ENCODE measurements at places on chromosomes 3 and 15. TPM values are rescaled to one million over a fixed set of nuclear protein-coding genes. Genes with fewer than 3 reads are reported as not detected.

The USP50 gene
- total RNA-seq, result not detected

The GOLGA8H gene
- total RNA-seq, result not detected

The RHOV gene
- not detected for total RNA-seq

- H3K27me3 ChIP-seq, result no peaks in the 10 kb centered on the region
- no peaks in the 10 kb centered on the region for H3K4me1 ChIP-seq
- no peak for DNase-seq
- H3K4me3 ChIP-seq, result no peak overlapping the region
These were observed 58.0 kb upstream of the TEX9 start for GRCh38 chr15:56307180-56307579.

GRCh38 chr3:71149959-71150954, 433.3 kb downstream of the FOXP1 start:
- peak overlapping the region; percentile 54 for H3K4me3 ChIP-seq
- DNase-seq, result no peak
- H3K36me3 ChIP-seq, result peaks cover 11% of the 10 kb centered on the region
- peaks cover 38% of the 10 kb centered on the region for H3K4me1 ChIP-seq

- no peaks in the 10 kb centered on the region for H3K36me3 ChIP-seq
- no peak overlapping the region for H3K27ac ChIP-seq
- H3K27me3 ChIP-seq, result no peaks in the 10 kb centered on the region
- H3K4me1 ChIP-seq, result no peaks in the 10 kb centered on the region
- DNase-seq, result peak; percentile 34
- no peak overlapping the region for H3K4me3 ChIP-seq
These were observed 234.6 kb downstream of the RBMS3 start for GRCh38 chr3:29515451-29515850.

DNA sequence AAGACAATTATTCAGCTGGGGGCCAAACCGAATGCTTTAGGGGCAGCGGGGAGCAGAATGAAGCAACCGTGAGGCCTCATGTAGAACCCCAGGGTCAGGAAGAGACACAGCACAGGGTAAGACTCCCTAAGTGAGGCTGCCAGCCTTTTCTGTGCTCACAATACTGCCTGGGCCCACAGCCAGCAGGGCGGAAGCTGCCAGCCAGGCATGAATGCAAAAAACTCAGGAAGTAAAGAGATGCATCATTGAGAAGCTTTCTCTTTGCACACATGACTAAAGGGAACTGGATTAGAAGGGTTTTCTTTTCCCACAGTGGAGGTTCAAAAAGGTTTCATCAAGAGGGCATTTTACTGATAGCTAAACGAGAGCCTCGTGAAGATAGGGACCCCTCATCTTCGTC, 33.3 kb downstream of the CA12 start:
- no peak overlapping the region for H3K4me3 ChIP-seq
- H3K4me1 ChIP-seq, result no peaks in the 10 kb centered on the region
- DNase-seq, result no peak
- H3K36me3 ChIP-seq, result no peaks in the 10 kb centered on the region
- H3K27me3 ChIP-seq, result no peaks in the 10 kb centered on the region

The IL5RA gene
- 3.7 TPM for total RNA-seq

The KLHL6 gene
- 48.2 TPM for total RNA-seq

DNA sequence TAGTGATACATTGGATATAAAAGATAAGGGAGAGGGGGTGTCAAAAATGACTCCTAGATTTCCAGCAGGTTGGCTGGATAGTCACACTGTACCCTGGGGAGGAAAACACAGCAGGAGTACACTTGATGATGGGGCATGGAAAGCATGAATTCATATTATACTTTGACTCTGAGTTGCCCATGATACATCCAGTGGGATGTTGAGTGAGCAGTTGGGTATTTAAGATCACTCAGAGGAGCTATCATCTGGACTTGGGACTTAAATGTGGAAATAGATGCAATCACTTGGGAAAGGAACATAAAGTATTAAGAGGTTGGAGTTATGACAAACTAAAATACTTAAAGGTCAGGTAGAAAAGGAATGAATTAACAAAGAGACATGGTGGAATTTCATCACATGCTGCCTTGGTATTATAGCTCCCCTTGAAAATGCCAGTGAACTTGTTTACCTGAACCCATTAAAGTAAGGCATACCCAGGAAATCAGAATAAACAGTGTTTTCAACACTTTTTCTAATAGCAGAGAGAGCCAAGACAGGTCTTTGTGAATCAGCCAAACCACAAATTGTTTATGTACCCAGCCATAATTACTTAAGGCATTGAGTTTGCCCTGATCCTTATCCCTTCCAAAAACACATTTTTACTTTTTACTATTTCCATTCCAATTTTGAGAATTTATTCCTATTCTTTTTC, 49.9 kb upstream of the ABI3BP start:
- H3K4me1 ChIP-seq, result no peaks in the 10 kb centered on the region
- no peaks in the 10 kb centered on the region for H3K36me3 ChIP-seq
- no peak for DNase-seq
- H3K4me3 ChIP-seq, result no peak overlapping the region
